ENCODE measurements at places on chromosomes 5 and 9.

DNA sequence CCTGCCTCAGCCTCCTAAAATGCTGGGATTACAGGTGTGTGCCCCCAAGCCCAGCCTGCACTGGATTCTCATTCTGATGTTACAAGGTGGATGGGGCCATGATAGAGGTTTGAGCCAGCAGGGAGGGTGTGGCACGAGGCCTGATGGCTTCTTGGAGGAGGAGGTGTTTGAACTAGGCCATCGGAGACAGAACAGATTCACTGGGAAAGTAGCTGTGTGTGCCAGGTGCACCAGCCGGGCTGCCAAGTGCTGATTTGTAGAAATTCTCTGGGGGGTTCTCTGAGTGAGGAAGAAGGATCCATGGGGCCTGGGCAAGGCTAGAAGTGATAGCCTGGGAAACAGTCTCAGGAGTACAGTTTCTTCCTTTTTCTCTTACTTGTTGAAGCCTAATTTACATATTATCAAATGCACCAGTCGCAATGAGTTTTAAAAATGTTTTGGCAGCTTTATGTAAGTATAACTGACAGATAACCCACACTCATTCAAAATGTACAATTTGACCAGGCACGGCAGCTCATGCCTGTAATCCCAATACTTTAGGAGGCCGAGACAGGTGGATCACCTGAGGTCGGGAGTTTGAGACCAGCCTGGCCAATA is 31.1 kb upstream of the STXBP1 start:
- DNase-seq = no peak

GRCh38 chr9:92983984-92984589 is 36.8 kb downstream of the FGD3 start:
- DNase-seq = no peak

DNA sequence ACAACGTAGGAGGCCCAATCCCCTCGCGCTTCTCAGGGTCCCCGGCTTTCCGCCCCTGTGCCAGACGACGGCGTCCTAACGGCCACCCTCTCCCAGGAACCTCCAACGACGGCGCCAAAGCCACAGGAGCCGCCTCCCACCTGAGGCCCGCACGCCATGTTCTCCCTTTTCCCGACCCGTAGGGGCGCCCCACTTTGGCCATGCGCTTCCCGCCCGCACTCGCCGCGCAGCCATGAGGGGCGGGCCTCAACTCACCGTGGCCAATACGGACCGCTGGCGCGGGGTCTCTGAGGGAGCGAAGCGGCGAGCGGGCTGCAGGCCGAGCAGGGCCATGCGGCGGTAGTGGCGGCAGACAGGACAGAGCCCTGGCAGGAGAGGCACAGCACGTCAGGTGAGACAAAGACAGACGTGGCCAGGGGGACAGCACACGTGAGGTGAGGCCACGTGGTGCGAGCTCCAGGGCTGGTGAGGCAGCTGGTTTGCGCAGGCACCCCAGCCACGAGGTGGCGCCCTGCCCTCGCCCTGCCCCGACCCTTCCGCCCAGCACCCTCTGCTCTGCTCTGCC is 1005.5 kb upstream of the PTPRD start:
- DNase-seq = no peak

DNA sequence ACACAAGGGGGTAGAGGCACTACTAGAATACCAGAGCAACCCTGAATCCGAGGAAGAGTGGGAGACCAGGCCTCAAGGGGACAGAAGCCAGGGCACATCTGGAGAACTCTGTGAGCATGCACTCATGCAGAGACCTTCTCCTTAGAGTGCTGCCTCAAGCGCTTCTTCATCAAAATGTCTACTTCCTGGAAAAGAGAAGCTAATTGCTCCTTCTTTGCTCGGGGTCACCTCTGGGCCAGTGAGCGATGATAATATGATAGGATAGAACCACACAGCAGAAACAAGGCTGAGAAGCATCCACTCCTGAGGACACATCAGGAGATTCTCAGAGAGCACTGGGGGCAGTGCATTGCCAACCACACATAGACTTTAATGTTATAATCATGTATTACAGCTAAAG is 23.7 kb upstream of the LMNB1 start:
- no peak for DNase-seq

DNA sequence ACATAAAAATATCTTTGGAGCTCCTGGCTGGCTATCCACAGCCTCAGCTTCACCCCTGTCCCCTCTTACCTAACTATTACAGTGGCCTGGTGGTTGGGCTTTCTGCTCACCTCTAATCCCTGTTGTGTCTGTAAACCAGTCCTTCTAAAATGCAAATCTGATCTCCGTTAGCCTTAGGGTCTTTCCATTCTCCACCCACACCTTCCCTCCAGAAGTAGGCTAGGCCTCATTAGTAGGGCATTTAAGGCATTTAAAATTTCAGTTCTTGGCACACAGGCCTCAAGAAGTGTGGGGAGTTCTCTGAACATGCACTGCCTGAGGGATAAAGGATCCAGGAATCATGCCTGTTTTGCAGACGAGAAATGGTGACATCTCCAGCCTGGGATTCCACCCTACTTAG is 26.4 kb upstream of the STC2 start:
- no peak for DNase-seq

- DNase-seq = no peak
Measured at GRCh38 chr9:121661328-121661727, 9.9 kb downstream of the DAB2IP start.

DNA sequence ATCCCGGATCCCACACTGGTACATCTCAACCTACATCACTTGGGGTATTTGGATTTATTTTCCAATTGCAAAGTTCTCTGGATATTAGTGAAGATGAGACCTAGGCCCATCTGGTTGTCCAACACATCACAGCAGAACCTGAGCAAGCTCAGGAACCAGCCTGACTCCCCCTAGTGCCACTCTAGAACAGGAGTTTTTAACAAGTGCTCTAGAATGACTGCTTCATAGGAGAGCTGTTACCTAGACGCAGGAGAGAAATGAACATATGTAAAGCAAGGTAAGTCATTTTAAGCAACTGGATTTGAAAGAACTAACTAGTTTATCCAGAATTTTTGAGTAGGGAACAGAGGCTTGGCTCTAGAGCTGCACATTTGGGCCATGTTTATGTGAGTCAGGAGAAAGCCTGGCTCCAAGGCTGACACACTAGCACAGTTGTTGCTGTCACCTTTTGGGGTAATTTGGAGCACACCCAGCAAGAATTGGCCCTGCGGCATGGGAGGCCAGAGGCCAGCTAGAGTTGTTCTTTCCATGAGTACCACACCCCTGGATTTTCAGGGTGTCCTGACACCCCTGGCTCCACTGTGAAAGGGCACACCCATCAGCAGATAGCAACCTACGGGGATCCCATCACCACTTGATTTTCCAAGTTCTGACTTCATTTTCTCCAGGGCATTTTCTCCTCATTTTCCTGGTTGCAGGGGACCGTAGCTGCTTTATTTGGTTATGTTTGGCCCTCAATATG is 110.9 kb upstream of the LPAR1 start:
- no peak for DNase-seq

DNA sequence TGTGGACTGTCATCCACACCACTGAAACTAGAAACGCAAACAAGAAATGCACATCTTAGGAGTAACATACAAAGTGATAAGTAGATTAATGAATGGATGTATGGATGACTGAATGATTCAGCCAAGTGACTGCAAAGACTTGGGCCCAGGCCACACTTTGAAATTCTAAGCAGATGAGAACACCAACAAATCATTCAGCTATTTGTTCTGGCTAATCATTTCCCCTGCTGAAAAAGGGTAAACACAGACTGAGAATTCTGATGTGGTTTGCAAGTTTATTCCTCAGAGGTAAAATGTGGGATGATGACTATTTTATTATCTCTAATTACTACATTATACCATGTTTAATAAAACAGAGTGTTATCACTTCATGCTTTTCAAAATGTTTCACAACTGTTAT is 163.2 kb upstream of the ADAMTS16 start:
- no peak for DNase-seq

DNA sequence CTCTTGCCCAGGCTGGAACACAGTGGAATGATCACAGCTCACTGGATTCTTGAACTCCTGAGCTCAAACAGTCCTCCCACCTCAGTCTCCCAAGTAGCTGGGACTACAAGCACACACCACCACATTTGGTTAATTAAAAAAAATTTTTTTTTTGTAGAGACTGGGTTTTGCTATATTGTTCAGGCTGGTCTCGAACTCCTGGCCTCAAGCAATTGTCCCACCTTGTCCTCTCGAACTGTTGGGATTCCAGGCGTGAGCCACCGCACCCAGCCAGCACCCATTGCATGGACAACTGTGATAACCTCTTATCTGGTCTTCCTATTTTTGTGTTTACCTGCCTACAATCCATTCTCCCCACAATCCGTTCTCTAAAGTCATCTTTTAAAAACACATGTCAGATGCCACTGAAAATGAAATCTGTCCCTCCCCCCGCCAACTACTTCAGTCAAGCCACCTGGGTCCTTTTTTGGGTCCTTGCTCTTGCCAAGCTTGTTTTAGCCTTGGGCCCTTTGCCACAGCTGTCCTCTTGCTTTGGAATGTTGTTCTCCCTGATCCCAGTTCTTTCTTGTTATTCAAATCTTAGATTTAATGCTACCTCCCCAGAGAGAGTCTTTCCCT is 250.5 kb downstream of the PIK3R1 start:
- DNase-seq = no peak

DNA sequence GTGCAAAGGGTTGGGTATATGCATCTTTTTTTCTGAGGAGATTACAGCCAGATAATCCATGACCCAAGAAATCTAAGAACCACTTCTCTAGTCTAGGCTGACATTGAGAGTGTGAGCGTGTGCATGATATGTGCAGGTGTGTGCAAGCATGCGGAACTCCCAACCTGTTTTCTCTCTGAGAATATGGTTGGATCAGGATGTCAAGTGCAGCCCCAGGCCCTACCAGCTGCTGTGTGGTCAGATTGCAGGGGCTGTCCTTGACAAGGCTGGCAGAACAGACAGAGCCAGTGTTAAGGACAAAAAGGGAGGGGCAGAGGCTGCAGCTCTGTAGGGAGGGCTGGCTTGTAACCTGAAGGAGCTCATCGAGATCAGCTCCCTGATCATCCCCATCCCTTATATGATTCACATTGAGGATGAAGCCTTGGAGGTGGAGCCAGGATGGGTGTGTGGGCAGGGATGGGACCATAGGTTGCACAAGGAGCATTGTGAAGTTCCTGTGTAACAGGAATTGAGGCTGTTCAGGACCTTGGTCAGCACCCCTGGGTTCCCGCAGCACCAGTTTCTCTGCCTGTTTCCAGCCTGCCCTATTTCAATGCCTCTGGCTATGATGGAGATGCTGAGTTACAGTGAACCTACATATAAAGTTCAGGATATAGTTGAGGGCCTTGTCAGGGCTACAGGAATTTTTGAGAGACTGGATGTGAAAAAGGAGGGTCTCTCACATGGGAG is 52.6 kb upstream of the ARAP3 start:
- no peak for DNase-seq

GRCh38 chr5:171420431-171421241 is 1.2 kb downstream of the FGF18 start:
- peak; percentile 21 for DNase-seq

DNA sequence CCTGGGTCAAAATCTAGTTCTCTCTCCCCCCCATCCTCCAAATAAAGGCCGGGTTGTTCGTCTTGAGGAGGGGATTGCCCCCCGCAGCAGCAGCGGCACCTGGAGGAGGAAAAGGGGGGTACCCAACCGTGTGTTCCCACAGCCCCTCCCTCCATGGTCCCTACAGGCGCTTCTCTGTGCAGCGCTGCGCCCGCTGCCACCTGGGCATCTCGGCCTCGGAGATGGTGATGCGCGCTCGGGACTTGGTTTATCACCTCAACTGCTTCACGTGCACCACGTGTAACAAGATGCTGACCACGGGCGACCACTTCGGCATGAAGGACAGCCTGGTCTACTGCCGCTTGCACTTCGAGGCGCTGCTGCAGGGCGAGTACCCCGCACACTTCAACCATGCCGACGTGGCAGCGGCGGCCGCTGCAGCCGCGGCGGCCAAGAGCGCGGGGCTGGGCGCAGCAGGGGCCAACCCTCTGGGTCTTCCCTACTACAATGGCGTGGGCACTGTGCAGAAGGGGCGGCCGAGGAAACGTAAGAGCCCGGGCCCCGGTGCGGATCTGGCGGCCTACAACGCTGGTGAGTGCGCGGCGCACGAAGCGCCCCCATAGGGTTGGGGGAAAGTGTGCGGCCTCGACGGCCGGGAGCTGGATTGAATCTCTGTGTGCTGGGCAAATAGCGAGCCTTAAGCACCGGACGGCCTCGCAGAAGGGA is 3.5 kb downstream of the LHX2 start:
- DNase-seq = no peak

GRCh38 chr9:27413511-27414219 is 110.4 kb upstream of the IFNK start:
- DNase-seq = no peak

GRCh38 chr5:96143450-96143849 is 181.8 kb upstream of the ELL2 start:
- no peak for DNase-seq

DNA sequence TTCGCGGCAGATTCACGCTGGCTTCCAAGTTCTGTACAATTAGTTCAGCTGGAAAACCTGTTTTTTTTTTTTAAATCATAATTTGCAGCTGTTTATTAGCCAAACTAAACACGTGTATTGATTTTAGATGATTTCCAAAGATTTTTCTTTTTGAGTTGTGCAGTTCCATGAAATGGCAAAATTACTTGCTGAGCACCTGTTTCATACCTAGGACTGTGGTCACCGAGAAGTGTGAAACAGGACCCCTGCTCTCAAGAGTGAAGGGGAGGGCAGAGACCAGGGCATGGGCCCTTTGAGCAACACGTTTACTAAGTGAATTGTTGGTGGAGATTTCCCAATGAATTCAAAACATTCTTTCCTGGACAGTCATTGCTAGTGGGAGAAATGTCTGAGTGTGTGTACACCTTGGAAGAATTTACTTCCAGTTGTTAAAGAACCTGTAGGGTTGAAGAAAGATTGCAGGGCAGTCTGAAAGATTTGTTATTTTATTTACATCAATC is 688 bp downstream of the SNX24 start:
- no peak for DNase-seq

DNA sequence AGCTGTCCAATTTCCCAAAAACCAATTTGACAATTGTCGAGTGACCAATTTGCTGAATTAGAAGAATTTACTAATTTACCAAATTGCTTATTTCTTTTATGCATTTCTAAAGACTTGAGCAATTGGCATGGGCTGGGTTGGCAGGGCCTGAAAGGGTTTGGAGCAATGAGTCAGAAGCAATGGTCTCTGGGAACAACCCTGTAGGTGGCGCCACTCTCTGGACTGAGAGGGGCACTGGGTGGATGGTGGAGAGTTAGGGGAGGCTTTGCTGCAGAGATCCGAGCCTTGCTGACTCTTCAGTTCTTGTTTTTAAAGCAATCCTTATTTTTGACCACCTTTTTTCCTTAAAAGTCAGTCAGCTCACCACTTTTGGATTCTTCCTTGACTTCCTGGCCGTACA is 71.5 kb upstream of the RPS23 start:
- DNase-seq = no peak

DNA sequence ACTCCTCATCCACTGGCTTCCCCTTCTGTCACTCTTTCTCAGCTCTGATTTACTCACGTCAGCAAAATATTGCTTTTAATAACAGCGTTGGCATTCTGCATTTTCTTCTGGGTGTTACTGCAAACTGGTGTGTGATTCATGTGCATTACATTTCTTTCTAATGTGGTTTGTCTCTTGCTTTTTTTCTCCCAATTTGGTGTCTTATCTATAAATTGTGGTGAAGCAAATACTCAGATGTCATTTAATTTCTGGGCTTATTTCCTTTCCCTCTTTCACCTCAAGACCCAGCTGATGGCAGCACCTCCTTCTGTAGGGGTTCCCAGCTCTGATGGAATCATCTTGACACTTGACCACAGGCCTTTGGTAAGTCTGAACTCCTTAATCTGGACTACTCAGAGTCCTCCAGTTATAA is 180.7 kb upstream of the ZNF618 start:
- DNase-seq = no peak

- DNase-seq = no peak
Measured at GRCh38 chr5:169197343-169197742, 103.6 kb downstream of the SLIT3 start.
